ENCODE measurements at places on chromosomes 16 and 17.

DNA sequence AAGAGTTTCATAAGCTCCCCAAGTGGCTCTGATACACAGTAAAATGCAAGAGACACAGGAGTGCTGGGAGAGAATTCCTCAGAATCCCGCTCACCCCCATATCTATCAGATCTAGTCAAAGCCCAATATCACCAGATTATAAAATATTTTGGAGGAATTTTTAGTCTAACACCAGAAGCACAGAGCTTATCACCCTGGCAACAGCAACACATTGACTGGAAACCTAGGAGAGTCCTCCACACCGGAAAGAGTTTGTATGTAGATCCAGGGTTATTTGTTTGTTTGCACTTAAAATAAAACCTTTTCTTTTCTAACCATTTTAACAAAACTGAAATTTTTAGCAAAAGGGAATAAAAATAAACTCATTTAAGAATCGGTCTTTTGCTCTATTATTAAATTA, 7.2 kb downstream of the SOX9 start:
- no peak for ATAC-seq

DNA sequence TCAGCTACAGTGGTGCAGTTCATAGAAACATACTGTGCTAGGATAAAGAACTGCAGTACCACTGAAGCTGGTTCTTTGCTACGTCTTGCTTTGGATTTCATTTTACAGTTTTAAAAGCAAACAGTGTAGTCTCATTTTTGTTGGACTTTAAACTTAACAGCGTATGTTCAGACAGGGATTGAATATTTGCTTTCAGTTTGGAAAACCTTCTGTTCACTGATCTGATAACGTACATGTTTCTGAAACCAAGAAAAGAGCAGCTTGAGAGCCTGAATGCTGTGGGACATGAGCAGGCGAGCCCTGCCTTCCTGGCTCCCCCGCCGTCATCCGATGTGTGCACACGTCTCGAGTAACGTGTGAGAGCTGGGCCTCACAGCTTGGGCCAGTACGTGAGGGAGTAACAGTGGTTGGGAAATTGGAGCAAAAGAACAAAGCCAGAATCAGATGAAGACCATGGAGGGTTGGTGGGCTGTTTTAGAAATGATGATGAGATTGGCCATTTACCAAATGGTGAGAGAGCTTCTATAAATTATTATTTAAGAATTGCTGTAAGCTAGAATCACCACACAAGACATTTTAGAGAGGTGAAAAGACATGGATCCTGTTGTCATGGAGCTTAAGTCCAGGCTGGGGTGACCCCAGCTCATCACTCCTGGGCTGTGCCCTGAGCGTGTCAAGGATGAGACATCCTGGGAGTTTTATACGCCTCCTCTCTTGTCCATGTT, 20.8 kb upstream of the CLEC18C start:
- ATAC-seq: no peak

- peak; percentile 83 for ATAC-seq
Observed at GRCh38 chr17:2416010-2416734, 15.3 kb upstream of the MNT start.

GRCh38 chr16:67430504-67430976, 381 bp upstream of the HSD11B2 start:
- ATAC-seq: peak; percentile 2

GRCh38 chr16:89472711-89473075, 17.7 kb downstream of the ANKRD11 start:
- ATAC-seq: no peak

GRCh38 chr17:45223539-45224528, 2.1 kb downstream of the FMNL1 start:
- ATAC-seq: no peak

DNA sequence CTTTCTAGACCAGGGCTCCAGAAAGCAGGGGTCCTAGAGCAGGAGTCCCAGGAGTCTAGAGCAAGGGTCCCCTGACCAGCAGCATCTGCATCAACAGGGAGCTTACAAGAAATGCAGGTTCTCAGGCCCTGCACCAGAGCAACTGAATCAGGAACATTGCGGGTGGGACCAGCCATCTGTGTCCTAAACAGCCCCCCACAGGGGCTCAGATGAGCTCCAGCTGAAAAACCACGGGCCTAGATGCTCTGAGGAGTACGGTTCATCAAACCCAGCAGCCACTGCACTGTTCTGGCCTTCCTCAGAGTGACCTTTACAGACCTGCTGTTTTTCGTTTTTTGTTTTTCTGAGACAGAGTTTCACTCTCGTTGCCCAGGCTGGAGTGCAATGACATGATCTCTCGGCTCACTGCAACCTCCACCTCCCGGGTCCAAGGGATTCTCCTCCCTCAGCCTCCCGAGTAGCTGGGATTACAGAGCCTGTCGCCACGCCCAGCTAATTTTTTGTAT, 438.2 kb downstream of the SOX9 start:
- ATAC-seq: no peak

DNA sequence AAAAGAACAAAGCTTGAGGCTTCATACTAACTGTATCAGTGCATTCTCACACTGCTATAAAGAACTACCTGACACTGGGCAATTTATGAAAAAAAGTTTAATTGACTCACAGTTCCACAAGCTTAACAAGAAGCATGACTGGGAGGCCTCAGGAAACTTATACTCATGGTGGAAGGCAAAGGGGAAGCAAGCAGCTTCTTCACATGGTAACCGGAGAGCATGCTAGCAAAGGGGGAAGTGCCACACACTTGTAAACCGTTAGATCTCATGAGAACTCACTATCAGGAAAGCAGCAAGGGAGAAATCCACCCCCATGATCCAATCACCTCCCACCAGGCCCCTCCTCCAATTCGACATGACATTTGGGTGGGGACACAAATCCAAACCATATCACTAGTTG, 25.3 kb downstream of the CTRB2 start:
- no peak for ATAC-seq

DNA sequence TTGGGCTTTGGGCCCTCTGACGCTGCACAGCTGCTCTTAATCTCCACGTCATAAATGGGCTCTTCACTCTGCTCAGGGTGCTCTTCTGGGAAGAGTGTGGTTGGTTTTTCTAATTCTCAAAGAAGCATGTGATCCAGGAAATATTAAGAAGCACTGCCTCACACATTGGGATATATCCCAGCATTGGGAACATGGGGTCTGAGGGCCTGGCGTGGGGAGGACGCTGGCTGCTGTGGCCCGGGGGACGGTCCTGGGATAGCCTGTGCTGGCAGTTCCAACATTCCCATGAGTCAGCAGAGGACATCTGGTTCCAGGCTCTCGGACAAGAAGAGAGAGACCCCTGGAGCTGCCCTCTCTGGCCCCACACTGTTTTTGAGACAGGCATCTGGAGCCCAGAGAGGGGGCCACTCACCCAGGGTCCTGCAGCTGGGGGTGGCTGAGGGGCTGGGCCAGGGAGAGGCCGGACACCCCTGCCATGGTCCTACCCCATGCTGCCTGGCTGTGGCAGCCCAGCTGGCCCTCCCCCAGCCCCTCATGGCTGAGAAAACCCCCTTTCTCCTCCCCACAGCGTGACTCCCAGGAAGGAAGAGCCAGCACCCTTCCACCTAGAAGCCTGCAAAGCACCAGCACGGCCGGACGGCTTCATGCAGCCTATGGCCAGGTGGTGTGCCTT, 58.8 kb downstream of the NT5M start:
- ATAC-seq: peak; percentile 61

- no peak for ATAC-seq
Observed at GRCh38 chr17:82863941-82864712, 24.3 kb upstream of the ZNF750 start.

GRCh38 chr16:11312718-11313492, 31.8 kb upstream of the PRM1 start:
- no peak for ATAC-seq

GRCh38 chr16:66925322-66925840, at the start of gene RRAD:
TSS of gene RRAD (minus strand) at chr16:66925535. CDS start at chr16:66925179, 356 bp downstream.
- peak; percentile 46 for ATAC-seq

DNA sequence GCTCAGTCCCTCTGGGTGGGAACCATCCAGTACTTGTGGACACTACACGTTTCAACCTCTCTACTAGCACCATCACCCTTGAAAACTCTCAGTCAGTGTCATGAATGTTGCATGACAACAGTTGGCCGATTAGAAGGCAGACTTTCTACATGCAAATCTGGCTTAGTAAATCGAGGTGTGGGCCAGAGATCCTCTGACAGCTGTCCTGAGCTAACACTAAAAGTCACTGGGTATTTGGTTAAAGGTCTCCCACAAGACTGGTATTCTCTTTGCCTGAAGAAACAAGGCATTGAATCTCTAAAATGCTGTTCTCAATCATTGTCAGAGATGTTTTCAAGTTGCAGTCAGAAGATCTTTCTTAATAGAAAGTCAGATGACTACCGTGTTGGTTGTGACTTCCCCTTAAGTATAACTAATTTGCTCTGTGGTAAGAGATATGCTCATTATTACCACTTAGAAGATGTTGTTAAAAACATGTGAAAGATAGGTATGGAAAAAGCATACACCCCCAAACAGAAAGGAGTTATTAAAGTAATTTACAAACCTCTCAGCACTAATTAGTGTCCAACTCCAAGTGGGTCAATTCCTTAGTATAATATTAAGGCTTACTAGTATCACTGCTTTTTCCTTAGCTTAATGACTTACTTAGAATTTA, 62.3 kb downstream of the WNT3 start:
- ATAC-seq: no peak

DNA sequence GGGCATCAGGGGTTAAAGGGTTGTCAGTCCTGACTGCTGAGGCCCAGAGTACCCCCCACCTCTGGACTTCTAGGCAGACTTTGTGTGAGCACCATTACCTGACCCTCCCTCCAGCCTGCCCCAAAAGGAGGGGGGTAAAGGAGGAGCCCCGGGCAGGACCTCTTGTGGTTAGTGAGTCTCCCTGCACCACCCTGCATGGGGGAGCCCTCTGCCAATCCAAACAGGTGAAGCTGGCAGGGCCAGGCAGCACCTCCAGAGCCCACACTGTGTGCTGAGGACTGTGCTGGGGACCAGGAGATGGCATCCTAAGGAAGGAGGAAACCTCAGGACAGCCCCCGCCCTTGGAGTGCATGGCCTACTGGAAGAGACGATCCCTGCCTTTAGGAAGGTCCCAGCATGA, 2.6 kb upstream of the KRT14 start:
- ATAC-seq: no peak

GRCh38 chr17:3558603-3559269, 1.1 kb upstream of the TRPV3 start:
- peak; percentile 44 for ATAC-seq

- ATAC-seq: no peak
Observed at GRCh38 chr17:3798273-3799180, 2.5 kb downstream of the ITGAE start.

DNA sequence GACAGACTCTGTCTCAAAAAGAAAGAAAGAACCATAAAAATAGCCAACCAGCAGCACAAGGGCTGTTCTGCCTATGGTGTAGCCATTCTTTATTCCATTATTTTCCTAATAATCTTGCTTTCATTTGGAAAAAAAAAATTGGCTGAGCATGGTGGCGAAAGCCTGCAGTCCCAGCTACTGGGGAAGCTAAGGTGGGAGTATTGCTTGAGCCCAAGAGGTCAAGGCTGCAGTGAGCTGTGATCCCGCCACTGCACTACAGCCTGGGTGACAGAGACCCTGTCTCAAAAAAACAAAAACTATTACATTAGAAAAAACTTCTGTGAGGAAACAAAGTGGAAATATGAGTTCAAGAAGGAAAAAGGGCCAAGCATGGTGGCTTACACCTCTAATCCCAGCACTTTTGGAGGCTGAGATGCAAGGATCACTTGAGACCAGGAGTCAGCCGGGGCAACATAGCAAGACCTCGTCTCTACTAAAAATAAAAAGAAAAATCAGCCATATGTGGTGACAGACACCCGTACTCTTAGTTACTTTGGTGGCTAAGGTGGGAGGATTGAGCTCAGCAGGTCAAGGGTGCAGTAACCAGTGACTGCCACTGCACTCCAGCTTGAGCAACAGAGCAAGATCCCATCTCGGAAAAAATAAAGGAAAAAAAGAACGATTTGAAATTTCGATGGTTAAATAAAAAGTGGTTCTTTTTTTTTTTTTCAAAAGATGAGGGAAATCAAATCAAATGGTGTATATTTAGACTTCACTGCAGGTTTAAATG, 2.5 kb downstream of the DCAKD start:
- no peak for ATAC-seq

DNA sequence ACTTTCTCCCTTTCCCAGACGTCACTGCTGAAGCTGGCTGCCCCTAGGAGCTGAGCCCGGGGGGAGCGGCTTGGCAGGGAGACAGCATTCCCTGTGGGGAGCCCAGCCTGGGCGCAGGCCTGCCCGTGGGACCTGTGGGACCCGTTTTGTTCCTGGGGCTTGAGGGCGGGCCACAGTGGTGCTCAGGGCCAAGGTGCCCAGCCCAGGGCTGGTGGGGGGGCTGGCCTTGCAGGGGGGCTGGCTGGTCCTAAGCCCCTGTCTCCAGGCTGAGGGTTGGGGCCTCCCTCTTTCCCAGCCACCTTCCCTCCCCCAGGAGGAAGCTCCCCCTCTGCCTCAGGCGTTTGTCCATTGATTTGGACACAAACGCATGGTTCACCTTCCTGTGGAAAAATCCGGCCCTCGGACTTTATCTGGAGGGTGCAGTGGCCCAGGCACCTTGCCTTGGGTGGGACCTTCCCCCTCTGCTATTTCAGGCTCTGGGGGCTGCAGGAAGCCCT, 4.4 kb downstream of the NHERF2 start:
- ATAC-seq: peak; percentile 2

GRCh38 chr16:2429771-2430663, 770 bp downstream of the CCNF start:
- ATAC-seq: no peak

- no peak for ATAC-seq
Observed at GRCh38 chr16:66832190-66832589, 1.4 kb upstream of the NAE1 start.

GRCh38 chr16:88478889-88479792, 26.1 kb downstream of the ZFPM1 start:
- no peak for ATAC-seq

DNA sequence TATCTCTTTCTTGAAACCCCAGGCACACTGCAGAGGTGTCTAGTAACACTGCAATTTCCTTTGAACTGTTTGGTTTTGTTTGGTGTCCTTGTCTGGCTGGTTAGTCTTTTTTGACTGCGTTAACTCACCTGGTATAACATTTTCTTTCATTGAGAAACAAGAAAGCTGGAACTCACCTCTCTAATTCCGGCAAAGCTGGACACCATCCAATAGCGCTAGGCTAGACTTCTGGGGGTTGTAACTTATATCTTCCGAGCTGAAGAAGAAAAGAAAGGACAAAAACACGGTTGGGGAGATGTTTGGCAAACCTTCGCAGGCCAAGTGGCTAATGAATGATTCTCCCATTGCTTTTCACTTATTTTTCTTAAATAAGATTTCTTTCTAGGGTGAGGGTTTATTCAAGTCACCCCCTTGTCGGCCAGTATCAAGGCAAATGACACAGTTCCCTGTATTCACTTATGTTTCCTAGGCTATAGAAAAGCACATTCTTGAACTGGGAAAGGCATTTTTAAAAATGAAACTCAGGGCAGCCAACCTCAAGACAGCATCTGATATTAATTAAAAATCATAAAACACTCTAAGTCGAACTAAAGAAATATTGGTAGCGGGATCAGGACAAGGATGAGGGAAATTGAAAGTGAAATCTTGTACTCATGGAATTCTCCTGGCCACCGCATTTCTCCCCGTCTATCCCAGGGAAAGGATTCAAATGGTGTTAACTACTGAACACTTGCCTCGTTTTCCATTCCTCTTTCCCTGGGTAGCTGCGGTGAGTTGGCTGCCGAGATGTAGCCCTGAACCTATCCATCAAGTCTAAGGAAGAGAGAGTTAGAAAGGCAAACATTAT, 95.9 kb upstream of the ZFHX3 start:
- no peak for ATAC-seq

GRCh38 chr17:74199306-74200092, 4.0 kb upstream of the RPL38 start:
- peak; percentile 54 for ATAC-seq

Data from gastroesophageal sphincter (tissue), 4 donors.